ENCODE measurements at places on chromosomes 6 and 20.

- peak; percentile 7 for DNase-seq
Observed at GRCh38 chr6:15327271-15327670, 81.4 kb downstream of the JARID2 start.

DNA sequence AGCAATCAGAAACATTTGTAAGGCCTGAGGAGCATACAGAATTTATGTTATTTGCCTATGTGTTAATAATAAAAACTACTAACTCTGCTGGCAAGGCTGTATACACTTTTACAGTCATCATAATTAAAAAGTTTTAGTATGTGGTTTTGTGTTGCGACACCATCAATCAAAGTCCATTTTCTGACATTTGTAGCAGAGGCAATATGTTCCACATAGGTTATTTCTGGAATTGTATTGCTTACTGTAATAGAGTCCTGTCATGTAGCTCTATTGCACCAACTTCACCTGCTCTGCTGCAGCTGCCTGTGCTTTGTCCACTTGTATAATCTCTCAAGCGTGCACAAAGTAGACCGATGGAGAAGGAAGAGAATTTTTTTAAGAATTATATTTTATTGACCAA is 501.8 kb downstream of the HACE1 start:
- no peak for DNase-seq

GRCh38 chr20:58137236-58137635 is 91.2 kb downstream of the ANKRD60 start:
- DNase-seq, result no peak

DNA sequence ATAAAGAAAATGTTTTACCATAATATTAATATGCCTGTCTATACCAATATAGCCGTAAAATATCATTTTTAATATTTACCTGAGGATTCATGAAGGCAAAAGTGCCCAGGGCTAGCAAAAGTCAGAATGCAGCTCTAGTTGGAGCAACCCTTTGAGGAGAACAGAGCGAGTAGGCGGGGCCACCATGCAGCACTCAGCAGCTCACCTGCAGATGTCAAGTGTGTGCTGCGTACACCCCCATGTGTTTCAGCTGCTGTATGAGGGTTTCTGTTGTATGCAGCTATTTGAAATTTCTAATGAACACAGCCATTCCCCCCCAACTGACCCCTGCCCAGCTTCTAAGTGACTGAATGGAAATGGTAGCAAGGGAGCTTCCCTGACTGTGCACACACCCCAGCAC is 508.0 kb downstream of the QKI start:
- no peak for DNase-seq

DNA sequence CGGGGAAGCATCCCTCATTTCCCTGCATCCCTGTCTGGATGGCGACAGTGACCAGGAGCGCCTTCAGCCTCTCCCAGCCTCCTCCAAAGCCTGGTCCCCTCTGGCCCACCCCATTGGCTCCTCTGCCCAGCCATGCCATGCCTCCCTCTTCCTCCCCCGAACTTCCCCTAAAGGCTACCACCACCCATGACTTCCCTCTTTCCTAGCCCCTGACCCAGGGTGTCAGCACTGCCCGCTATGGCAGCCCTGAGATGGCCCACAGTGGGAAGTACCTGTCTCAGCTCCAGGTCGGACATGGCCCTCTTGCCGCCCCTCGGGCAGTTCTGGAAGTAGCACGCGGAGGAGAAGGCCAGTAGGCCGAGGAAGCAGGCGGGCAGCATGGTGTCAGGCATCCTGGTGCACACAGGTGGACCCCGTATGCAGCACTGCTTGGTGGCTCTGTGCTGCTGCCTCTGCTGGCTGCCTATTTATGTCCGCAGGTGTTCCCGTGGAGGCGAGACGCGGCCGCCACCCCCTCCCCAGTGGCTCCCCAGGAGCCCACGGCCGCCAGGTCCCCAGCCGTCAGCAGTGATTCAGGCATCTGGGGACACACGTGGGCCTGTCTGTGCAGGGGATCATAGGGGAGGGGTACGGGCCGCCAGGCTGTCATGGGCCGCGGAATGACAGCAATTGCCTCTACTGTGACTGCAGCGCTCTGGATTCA is at the start of gene AVP:
AVP (minus strand) TSS at position 442 of the 703 bp plus-strand sequence; CDS start at position 392, 50 bp downstream.
- DNase-seq, result no peak

DNA sequence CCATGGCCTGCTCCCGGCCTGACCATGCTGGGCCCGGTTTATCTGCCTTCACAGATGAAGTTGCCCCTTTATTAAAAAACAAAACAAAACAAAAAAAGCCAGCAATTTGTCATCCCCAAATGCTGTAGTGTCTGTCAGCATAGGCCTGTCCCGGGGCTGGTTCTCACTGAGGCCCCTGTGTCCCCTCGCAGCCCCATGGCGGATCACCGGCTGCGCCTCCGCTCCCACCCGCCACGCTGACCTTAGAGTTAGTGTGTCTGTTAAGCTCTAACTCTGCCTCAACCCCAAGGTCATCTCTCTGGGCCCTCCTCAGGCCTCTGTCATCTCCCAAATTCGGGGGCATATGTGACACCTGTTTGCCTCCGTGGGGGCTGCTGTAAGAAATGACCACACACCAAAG is 11.1 kb downstream of the SLCO4A1 start:
- no peak for DNase-seq

- no peak for DNase-seq
Observed at GRCh38 chr6:57162028-57162427, 10.1 kb upstream of the BAG2 start.

- no peak for DNase-seq
Observed at GRCh38 chr6:22042706-22043105, 254.1 kb downstream of the PRL start.

DNA sequence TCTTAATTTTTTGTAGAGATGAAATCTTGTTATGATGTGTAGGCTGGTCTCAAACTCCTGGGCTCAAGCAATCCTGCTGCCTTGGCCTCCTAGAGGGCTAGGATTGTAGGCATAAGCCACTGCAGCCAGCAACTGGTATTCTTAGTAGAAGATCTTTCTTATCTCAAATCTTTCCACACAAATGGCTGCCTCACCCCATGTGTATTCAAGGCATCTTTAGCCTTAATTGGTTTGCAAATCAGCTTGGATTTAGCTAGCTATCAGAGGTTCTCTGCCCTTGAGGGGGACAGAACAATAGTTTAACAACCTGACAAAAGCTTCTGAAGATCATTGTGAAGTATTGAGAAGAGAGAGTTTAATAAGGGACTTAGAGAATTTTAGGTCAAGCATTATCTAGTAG is 17.9 kb upstream of the ABRACL start:
- DNase-seq, result no peak

DNA sequence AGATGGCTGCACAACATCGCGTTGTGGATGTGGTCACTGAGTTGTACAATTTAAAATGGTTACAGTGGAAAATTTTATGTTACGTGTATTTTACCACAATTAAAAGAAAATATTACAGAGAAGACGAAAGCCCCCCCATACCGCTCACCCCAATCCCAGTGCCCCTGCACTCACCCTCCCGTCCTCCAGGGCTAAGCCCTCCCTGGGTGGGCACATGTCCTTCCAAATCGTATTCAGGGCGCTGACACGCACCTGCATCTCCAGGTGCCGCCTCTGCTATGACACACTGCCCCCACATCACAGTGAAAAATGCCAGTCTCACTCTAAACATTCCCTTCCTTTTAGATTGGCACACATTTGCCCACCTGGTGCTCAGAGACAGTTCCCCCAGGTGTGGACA is 49.4 kb downstream of the PSMG4 start:
- DNase-seq, result no peak

DNA sequence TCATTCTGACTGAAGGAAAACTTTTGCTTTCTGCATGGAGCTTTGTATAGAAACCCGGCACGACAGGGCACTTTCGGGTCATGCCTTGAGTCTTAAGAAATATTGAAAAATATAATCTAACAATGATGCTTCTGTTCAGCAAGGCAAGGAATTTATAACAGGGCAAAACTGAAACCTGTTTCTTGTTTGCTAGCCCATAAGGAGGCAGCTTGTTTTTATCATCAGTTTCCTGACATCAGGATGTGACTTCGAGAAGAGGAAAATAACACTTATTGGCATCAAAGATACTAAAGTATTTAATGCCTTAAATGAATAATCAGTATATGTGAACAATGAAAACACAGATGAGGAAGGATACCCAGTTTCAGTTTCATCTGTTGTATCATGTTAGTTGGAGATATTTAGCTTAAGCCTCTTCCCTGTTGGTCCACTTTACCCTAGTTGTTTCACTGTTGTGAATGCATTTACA is 146.5 kb downstream of the CDKAL1 start:
- DNase-seq, result no peak

DNA sequence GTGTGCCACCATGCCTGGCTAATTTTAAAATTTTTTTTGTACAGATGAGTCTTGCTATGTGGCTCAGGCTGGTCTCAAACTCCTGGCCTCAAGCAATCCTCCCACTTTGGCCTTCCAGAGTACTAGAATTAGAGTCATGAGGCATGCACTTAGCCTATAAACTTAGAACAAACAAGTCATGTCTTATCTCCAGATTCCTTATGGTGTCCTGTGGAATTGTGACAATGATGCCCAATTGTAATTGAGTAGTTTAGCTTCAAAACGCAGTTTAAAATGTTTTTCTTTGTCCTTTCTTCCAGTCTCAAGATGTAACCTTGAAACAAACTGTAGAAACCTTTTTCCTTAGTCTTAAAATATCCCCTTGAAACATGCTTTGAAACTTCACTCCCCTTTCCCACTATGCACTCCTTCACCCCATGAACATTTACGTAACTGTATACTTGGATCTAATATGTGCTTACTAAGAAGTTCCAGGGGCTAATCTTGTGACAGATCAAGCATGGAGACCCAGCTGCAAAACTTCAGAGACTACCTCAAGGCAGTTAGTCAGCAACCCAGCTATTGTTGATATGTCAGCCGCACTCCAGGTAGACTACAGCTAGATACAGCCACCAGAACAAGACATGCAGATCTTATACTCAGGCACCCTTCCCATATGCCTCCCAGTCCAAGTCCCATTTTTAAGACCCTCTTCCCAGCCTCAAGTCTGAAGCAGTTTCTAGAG is 46.2 kb downstream of the MAN1A1 start:
- no peak for DNase-seq

DNA sequence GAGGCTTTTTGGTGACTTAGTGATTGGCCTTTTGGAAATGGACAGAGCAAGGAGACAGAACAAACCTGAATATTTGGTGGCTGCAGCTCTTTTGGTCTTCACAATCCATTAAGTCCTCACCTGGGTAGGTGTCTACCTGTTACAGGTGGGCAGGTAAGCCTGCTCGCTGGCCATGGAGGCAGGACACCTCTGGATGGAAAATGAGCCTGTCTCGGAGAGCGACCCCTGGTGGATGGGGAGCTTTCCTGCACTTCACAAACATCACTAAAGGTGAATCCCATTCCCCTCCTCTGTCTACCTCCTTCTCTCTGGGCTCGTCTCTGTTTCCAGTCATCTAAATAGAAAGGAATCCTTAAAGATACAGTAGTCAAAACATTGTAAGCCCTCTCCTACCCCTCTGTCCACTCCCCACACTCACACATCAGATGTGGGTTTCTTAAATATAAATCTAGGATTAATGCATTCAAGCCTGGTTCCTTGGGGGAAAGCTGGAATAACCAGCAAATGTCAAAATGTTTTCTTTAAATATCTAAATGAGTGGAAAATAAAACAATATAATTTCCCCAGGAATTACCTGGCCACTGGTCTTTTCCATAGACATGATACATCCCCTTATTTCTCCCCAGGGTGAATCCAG is 304.9 kb downstream of the CDH26 start:
- DNase-seq, result peak; percentile 57

GRCh38 chr6:136846046-136846445 is 23.7 kb downstream of the PEX7 start:
- DNase-seq, result peak; percentile 13

DNA sequence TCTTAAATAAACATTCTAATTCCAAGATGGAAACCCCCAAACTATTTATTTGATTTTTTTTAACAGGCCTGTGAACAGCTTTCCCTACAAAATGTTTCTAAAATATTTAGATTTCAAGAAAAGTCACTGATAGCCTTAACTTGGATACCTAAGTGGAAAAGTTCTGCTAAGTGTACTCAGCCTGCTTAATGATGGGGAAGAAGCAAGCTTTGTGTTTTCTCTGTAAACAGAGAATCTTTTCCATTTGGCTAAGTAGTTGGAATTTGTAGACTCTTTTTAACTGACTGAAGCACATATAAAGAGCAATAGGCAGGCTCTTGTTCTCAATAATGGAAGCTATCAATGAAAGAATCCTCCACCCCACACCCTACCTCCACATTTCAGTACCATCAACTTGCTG is 108.2 kb downstream of the KIF6 start:
- DNase-seq, result no peak

DNA sequence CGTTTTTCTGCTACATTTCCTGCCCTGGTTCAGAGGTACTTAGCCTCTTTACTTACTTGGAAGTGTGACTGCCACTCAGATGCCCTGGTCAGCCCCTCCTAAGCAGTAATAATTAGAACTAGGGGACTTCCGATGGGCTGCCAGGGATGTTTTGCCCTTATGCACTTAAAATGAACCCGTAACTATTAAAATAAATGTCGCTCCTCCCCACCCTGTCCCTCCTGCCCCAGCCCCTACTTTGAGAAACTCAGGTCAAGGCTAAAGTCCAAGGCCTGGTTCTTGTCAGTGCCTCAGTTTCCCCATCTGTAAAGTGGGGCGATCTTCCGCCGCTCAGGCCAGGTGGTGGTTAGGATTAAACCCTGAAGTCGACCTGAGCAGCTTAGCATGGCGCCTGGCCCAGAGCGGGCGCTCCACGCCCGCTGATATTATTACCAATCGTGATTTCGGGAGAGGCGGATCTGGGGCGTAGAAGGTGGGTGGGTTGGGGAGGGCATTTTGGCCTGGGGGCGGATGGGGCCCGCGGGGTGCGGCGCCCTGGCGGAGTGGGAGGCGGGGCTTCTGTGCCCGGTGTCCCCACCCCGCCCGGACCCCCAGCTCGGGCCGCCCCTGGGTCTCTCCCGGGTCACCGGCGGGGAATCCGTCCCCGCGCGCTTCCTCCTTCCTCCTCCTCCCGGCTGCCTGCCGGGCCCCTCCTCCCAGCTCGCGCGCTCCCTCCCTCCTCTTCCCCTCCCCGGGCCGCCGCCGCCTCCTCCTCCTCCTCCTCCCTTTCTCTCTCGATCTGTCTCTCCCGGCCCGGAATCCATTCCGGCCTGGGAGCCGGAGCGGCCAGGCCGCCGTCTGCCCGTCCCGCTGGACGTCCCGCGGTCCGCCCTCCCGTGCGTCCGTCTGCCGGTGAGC is at the start of gene SRC:
SRC (plus strand) TSS at position 802 of the 897 bp plus-strand sequence. CDS start 38,014 bp downstream, outside the sequence.
- DNase-seq, result peak; percentile 36
